Stimulated activated CD4-positive, alpha-beta T cell treated with anti-CD3 and anti-CD28 coated beads, TNF-alpha, amount 100 ng/mL, for 1 hour (primary cell): ENCODE measurements at places on chromosomes 2 and 18.

GRCh38 chr2:113104054-113104611 lies 23.3 kb upstream of the IL1RN start:
- no peak for DNase-seq

- no peak for DNase-seq
These were observed 20.5 kb upstream of the RPL37A start for GRCh38 chr2:216478151-216478550.

DNA sequence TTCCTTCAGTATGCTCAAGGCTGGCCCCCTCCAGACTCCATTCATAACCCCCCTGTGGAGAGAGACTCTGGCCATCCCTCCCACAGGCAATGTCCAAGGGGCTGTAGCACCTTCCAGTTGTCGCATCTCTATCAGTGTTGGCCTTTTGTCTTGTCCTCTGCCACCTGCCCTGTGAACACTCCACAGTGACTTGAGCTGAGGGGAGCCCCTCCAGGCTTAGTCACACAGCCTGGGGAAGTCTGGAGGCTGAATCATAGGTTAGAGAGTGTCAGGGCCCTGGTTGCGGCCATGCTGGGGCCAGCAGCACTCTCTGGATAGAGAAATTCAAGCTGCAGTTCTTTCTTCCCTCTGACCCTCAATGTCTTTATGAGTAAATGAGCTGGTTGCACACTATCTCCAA lies 64.7 kb downstream of the GYPC start:
- no peak for DNase-seq

DNA sequence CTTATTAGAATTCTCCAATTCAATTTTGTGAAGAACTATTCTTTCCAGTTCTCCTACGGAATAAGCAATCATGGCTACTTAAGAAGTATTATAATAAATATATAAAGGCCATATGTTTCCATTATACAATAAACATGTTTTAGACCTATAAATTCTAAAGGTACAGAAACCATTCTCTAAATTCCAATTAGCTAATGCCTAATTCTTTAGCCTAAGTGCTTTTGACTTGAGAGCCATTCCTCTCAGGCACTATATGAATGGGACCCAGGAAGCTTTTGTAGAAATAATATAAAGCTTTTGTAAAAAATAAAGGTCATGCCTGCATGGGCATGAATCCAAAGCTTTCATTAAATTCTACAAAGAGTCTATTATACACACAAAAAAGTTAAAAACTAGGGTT lies 161.0 kb upstream of the UNC80 start:
- no peak for DNase-seq

DNA sequence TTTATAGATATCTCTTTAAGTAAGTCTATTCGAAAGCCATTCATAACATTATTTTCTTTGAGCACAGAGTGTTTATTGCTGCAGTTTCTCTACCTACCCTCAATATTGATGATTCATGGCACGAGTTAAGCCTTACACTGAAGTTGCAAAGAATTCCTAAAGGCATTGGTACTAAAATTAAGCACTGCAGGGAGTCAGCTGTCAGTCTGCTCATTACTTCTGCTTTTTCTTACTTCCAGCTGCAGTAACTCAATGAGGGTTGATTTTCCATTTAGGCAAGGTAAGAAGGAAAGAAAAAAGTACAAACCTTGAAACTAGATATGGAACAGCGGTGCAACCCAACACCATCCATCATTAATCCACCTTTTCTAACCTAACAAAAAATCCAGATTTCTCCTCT lies 65.2 kb downstream of the RNF152 start:
- no peak for DNase-seq

GRCh38 chr2:206431439-206431838 lies 11.9 kb upstream of the ADAM23 start:
- DNase-seq: no peak

DNA sequence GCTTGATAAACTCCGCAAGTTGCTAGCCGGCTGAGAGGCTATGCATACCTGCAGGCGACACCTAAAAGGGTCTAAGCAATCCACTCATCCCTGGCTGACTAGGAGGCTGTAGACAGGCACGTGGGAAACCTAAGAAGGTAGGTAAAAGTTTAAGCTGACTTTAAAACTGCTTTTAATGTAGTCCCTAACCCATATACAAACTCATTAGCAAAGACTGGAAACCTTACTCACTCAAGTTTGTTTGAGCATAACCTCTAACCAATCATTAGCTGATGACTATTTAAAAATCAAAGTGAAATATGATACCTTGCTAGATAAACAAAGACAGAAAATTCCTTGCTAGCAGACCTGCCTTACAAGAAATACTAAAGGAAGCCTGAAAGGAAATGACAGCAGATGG lies 106.4 kb downstream of the EXOC6B start:
- DNase-seq: no peak

GRCh38 chr2:191642541-191642940 lies 35.4 kb upstream of the NABP1 start:
- no peak for DNase-seq

DNA sequence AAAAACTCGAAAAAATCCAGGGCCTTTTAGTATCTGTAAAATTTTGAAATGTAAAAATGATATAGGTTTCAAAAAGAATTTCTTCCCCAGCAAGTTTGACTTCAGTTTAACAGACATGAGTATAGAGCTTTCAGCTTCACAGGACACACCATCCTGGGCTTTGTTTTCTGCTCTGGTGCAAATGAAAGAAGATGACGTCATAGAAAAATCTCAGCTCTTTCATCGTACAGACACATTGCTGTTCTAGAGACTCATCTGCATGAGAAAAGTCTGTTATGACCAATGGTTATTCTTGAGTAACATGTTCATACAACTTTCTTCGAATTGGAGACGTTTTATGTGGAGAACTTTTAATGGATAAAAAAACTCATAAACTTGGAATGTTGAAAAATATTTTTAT lies 111.7 kb upstream of the DYNAP start:
- DNase-seq: no peak

DNA sequence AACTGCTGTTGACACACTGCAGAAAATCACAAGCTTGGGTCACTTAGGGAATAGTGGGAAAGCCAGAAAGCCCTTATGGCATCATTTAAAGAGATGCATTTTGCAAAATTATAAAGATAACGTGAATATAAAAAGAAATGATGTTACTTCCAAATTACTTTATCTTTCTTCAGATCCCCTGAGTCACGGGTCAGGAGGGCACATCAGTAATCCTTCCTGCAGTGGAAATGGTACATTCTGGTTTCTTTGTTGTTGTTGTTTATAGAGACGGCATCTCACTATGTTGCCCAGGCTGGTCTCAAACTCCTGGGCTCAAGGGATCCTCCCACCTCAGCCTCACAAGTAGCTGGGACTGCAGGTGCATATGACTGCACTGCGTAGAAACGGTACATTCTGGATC lies 9.8 kb upstream of the EPG5 start:
- DNase-seq: no peak

GRCh38 chr2:71603851-71604725 lies 150.7 kb downstream of the DYSF start:
- DNase-seq: no peak

GRCh38 chr2:69119104-69119894 lies 106.3 kb downstream of the ANTXR1 start:
- no peak for DNase-seq

DNA sequence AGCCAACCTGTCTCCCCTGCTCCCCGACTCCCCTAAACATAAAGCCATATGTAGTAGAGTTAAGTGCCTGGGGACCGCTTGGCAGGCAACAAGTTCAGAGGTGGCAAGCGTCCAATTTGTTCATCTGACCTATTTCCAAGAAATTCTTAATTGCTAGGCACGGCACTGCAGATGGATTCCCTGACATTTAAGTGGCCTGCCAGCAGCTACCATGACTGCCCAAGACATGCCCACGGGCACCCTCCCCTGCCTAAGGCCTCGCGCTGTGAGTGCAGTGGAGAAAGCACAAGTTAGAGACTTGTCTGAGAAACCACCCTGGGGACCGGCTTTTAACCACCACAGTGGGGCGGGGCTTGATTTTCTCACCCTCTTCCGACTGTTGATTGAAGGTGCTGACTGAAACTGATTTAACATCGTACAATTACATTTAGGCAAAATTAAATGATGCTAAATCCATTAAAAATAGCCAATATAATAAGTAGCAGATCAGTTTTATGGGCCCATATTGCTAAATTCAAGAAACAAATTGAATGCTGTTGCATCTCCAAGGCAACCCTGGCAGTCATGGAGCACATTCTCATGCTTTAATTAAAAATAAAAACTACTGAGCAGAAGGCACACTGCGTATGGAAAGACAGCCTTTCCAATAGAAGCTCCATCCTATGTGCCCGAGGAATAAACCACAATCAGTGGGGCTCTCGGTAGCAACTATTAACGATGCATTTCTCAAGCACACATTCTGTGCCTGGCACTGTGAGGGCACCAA lies 163.6 kb upstream of the ACAA2 start:
- DNase-seq: no peak

- no peak for DNase-seq
These were observed 98.1 kb downstream of the DCDC2C start for GRCh38 chr2:3801506-3801905.

DNA sequence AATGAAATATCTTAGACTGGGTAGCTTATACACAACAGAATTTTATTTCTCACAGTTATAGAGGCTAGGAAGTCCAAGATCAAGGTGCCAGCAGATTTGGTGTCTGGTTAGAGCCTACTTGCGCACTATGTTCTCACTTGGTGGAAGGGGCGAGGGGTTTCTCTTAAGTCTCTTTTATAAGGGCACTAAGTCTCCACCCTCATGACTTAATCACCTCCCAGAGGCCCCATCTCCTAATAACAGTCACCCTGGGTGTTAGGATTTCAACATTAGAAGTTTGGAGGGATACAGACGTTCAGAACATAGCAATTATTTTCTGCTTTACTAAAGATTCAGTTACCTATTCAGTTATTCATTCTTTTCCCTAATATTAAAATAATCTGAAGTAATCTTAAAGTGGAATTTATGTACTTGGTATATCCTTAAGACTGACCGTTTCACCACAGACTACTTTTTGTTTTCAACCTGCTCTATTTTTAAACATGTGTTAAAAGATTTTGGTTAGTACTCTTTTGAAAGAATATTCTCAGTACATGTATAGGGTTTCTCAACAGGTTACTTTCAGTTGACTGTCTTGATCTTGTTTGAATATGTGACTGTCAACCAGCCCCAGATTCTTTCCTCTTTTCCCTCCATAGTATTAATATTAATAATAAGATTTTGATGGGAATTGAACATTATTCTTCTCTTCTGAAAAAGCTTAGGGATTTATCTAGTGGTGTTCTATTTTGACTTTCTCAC lies 130.0 kb downstream of the TAF4B start:
- DNase-seq: no peak

DNA sequence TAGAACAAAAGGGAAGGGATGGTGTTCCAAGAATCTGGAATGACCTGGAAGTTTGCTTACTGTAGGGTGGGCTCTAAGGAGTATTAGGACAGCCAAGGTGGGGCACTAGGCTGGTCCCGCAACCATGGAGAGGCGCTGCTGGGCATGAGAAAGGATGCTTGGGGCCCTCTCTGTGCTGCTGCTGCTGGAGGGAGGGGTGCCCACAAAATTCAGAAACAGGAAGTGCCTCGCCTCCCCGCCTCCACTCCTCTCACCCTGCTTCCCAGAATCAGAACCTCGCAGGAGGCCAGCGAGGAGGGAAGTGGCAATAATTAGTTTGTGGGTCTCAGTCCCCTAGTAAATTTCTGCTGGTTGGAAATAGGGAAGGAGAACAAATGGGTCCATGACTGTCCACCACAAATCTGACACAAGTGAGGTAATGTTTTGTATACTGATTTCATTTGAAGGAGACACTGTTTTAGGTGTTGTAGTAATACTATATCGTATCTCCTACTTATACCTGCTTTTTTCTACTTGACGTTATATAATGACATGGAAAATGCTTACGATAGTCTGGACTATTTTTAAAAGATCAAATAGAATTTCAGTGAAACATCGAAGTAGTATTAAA lies 7.9 kb upstream of the PDCL3 start:
- no peak for DNase-seq

DNA sequence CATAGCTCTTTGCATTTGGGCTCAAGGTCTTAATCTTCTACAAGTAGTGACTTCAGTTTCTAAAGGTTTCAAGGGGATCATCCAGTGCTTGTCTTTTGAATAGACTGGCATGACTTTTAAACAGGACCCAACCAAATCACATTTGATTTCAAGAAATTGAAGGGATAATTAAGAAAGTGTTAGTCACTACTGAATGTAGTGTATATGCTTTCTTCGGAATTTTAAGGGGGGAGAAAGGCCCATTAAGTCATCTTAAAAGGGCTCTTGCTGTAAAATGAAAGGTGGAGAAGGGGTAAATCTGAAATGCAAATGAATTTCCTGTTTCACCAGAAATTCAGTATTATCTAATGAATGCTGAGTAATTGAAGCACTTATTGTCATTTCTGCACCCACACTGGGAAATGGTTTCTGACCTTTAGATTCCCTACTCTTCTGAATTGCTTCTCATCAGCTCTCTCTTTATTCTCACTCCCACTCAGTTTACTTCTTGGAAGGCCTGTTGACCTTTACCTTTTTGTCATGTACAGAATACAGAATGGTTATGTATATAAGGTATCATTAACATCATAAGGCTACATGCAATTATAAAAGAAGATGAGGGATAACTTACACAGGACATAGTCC lies 241.4 kb downstream of the SLC8A1 start:
- DNase-seq: no peak

DNA sequence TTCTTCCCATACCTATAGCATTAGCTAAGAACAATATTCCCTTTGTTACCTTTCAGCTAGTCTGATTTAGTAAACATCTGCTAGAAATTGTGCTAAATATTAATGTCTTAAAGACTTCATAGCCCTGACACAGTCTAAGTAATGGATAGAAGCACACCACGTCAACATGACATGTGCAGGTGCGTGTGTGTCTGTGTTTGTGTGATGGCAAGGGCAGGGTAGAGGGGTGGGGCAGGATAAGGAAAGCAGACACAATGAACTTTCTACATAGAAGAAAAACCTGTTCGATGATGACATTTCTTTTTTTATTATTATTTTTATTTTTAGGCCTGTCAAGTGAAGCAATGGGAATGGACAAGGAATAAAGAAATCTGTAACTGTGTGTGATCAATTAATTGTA lies 223.3 kb downstream of the NOL4 start:
- no peak for DNase-seq

DNA sequence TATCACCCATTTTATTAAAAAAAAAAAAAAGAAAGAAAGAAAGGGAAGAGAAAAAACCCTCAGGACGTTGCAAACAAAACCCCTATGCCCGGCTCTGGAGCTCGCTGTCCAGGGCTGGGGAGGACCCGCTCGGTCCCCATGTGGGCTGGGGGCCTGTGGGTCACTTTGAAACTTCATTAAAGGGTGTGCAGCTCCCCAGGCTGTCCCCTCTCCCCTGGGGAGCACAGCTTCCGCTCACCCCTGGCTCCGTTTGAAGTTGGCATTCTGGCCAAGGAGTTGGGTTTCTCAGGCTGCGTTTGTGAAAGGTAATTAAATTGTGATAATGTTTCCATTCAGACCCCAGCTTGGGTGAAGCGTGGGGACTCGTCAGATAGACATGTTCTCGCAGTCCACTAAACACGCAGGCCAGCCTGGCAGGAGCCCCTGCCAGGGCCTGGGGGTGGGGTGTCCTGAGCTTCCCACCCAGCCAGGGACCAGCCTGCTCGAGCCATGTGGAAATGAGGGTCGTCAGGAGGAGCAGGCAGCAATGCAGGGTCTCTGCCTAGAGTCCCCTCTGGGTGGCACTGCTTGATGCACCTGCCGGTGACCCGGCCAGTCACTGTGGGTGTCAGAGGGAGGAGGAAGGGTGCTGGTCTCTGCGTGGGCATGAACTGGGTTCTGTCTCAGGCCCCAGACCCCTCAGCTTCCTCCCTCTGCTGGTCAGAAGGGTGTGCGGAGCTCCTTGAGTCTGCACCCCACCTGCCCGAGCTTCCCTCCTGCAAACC lies 166.2 kb downstream of the INHBB start:
- DNase-seq: no peak
